Progenitor cell of endocrine pancreas (in vitro differentiated cells): ENCODE measurements at places on chromosomes 16 and 17.

DNA sequence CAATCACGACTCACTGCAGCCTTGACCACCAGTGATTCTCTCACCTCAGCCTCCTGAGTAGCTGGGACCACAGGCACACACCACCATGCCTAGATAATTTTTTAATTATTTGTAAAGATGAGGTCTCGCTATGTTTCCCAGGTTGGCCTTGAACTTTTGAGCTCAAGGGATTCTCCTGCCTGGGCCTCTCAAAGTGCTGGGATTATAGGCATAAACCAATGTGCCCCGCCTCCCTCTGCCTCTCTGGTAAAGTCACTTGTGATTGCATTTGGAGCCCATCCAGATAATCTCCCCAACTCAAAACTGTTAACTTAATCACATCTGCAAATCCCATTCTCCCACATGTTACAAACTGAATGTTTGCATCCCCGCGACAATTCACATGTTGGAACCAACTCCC, 11.8 kb upstream of the PECAM1 start:
- DNase-seq: no peak

- no peak for DNase-seq
These were observed 4.7 kb upstream of the COQ7 start for GRCh38 chr16:19062706-19063105.

DNA sequence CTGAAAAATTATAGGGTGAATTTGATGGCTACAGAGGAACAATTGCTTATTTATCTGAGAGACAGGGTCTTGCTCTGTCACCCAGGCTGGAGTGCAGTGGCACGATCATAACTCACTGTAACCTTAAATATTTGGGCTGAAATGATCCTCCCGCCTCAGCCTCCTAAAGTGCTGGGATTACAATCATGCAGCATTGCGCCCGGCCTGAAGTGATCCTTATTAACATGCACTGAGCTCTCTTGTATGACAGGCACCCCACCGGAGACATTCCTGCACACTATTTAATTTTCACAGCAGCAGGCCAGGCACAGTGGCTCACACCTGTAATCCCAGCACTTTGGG, 77.7 kb downstream of the CNGB1 start:
- no peak for DNase-seq

- peak; percentile 4 for DNase-seq
These were observed 21.0 kb upstream of the RBFOX3 start for GRCh38 chr17:79631640-79632431.

DNA sequence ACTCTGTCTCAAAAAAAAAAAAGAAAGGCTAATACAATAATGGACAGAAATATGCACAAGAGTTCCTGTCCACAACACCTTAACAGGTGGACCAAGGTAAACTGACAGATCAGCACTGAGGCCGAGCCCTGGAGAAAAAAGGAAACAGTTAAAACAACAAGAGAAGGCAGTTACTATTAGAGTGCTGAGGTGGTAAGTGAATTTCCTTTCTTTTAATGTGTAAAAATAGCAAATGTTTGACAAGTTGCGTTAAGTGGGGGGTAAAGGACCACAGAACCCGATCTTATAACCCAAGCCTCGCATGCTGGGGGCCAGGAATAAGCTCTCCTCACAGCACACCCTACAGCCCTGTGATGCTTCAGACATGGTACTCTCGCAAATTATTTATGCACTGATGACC, 24.8 kb downstream of the TXNDC11 start:
- no peak for DNase-seq

DNA sequence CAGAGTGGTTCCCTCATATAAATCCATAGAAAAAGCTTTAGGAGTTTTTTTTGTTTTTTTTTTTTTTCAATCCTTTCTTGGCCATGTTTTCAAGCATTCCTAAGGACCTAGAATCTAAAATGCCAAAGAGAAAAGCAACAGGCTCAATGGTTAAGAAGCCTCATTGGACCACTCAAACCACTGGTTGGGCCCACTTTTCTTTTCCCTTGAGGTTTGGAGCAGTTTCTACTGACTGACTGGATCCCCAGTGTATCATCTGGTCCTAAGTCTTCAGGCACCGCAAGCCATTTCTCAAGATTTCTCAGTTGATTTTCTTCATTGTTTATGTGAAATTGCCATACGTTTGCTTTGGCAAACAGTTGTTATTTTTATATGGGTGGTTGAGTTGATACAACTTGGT, 14.4 kb downstream of the METTL9 start:
- DNase-seq: no peak

- DNase-seq: no peak
These were observed 5.0 kb downstream of the PIK3R6 start for GRCh38 chr17:8862213-8863056.

DNA sequence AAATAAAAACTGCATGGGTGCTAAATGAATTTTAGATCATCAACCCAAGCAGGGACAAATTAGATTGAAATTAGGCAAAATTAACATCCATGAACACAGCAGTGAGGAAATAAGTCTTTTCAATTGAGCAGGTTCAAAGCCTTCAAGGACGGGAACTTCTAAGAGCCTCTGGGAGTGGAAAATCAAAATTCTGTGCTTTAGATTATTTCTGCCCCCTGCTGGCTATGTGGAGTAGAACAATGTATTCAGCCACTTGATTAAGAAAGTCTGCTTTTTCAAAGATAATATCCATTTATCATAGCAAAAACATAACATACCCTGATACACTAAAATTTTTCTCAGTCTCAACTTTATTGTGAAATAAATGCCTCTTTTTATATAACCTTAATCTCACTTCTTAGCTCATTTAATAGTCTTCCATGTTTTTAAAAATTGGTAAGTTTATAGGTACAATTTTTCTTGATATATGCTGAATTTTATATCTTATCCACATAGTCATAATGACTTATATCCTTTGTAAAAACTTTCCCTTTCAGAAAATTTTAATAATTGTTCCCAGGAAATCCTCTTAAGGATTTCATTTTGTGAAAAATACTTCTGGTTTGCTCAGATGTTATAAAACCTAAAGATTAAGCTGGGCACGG, 28.1 kb upstream of the NOL11 start:
- peak; percentile 23 for DNase-seq

DNA sequence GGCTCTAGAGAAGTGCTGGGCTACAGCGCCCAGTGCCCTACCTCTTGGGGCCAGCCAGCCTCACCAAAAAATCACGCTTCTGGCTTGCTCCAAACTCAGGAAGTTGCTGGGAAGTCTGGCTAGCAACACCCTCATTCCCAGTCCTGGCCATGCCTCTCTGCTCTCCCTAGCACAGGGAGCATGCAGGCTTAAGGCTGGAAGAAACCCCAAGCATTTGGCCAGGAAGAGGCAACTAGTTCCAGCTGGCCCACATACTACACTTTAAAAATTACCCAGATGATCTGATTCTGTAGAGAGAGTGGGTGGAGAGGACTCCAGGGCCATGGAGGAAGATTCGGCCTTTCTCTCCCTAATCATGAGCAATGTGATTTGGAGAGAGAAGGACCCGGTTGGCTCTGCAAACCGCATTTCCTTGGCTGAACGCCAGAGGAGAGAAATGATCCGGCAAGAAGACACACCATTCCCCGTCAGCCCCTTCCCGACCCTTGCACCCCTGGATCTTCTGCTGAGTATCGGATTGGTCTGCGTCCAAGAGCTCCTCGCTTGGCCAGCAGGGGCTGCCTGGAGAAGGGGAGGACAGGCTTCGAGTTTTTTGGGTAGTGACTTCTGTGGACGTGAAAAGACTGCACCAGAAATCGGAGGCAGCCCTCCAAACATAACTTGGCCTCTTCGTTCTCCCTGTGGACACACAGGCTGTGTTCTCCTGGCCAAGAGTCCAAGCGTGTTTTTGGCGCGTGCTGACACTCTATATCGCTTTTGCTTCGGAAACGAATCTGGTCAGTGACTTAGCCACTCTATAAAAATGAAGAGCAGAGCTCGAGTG, 406.3 kb downstream of the WWOX start:
- DNase-seq: no peak
